ENCODE measurements at places on chromosomes 3 and 15. TPM values are rescaled to one million over a fixed set of nuclear protein-coding genes. Genes with fewer than 3 reads are reported as not detected.

DNA sequence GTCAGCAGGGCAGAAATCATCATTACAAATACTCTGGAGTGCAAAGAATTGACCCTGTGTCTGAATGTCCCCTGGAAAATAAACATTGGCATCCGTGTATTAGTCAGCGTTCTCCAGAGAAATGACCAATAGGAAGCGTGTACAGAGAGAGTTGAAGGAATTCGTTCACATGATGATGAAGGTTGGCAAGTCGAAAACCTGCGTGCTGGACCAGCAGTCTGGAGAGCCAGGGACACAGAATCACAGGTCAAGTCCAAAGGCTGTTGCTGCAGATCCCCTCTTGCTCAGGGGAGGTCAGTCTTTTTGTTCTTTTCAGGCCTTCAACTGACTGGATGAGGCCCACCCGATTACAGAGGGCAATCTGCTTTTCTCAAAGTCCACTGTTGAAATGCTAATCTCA is 16.6 kb downstream of the GP9 start:
- DNase-seq = no peak

DNA sequence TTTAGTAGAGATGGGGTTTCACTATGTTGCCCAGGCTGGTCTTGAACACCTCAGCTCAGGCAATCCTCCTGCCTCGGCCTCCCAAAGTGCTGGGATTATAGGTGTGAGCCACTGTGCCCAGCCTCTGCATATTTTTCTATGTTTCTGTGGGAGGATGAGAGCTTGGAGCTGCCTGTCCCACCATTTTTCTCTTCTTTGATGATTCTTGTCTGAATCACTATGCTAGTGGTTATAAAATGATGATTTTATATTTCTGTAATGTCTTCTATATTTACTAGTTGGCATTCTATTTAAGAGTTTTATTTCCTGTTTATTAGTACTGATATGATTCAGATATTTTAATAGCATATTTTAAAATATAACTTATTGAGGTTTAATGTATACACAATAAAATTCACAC is 69.7 kb downstream of the CHCHD6 start:
- no peak for DNase-seq

GRCh38 chr15:36643551-36643950 is 64.1 kb downstream of the CDIN1 start:
- no peak for DNase-seq

GRCh38 chr3:160370987-160371857 is 27.8 kb downstream of the IFT80 start:
- no peak for DNase-seq

GRCh38 chr15:83653639-83654378 is at the start of gene ADAMTSL3:
TSS of gene ADAMTSL3 (plus strand) at chr15:83654123. CDS start at chr15:83655762, 1,639 bp downstream.
- DNase-seq = peak; percentile 73

GRCh38 chr3:195582947-195583346 is 793 bp downstream of the APOD start:
- DNase-seq = no peak

DNA sequence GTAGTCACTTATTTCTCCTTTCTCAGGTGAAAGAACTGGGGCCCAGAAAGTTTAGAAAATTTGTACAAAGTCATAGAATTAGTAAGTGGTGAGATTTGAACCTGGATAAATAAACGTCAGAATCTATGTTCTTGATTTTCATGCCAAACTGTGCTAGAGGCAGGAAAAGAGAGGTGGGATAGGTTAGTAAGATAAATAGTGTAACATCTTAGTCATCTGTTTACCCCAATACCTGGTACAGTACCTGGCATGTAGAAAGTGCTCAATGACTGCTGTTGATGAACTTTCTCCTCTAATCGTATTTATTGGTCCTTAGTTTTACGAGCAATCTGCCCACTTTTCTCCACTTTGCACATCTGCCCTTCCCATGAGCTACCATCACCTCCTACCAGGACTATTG is 124.9 kb downstream of the MITF start:
- no peak for DNase-seq

DNA sequence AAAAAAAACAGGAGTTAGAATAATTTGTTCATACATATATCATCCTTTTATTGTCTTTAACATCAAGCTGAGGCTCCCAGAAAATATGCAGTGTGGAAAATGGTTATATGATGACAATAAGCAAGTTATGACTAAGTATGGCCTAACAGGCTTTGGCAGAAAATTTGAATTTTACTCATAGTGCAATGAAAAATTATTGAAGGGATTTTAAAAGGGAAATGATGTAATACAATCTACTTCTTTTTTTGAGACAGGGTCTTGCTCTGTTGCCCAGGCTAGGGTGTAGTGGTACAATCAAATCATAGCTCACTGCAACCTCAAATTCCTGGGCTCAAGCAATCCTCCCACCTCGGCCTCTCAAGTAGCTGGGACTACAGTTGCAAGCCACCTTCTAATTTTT is 78.7 kb downstream of the FAIM start:
- no peak for DNase-seq

DNA sequence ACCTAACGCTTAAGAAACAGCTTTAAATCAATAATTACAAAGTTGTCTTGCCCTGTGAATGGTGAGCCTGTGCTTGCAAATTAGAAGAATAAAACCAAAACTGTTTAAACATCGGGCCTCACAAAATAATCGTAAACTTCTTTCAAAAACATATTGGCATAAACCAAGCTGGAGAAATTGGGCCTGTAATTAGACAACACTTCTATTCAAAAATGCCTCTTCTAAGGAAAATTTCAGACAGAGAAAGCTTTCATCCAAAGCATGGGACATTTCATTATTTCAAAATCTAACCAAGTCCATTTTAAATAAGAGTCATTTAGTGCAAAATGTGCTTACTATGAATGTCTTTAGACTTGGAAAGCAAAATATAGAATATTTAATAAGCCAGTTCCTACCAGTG is 35.5 kb upstream of the GNB4 start:
- no peak for DNase-seq

- DNase-seq = no peak
These were observed 636 bp upstream of the EIF1B start for GRCh38 chr3:40308725-40309417.

DNA sequence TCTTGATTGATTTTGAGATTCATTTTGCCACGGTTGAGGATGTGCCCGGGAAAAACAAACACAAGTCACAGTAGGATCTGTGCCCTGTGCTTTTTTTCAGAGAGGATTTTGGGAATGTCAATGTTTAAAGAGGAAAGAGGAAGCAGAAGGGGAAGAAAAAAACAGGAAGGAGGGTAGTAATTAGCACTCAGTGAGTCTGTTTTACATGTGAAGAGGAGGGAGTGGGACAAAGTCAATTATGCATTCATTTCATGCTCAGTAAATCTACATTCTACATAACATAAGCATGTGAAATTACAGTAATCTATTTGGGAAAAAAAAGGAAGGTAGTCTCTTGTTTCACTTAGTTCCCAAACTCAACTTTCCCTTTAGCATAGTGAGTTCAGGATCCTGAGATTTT is 18.3 kb upstream of the CD200 start:
- no peak for DNase-seq

DNA sequence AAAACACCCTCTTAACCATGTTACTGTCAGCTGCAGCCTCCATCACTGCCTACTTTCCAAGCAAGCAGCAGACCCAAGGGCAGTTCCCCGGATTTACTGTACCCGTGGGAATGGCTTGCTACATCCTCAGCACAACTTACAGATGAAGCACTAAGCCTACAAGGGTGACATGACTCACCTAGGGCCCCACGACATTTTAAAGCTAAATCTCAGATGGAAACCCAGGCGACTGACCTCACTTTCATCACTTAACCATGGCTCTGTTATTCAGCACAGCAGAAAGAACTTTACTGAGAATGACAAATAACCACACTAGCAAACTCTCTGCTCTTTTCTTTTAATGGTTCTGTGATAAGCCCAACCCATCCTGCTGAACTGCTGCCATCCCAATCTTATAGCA is 65.6 kb downstream of the SUMF1 start:
- peak; percentile 21 for DNase-seq

DNA sequence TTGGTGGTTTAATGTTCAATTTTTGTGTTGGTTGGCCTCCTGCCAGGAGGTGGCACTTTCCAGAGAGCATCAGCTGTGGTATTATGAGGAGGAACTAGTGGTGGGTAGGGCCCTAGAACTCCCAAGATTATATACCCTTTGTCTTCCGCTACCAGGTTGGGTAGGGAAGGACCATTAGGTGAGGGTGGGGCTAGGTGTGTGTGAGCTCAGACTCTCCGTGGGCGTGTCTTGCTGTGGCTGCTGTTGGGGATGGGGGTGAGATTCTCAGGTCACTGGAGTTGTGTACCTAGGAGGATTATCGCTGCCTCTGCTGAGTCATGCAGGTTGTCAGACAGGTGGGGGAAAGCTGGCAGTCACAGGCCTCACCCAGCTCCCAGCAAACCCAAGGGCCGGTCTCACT is 187.1 kb downstream of the DPH6 start:
- DNase-seq = no peak

DNA sequence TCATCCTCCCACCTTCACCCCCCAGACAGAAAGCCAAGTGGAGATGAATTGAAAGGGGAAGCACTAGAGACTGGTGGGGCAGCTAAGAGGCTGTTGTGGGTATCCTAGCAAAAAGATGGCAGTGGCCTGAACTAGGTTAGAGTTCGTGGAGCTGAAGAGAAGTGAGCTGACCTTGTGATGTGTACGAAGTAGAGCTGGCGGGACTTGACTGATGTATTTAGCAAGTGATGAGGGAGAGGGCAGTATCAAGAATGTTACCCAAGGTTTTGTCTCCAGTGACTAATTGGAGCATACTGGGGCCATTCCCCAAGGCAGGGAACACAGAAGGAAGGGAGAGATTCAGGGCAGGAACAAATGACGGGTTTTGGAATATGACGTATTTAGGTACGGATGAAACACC is 50.0 kb upstream of the CP start:
- DNase-seq = no peak

DNA sequence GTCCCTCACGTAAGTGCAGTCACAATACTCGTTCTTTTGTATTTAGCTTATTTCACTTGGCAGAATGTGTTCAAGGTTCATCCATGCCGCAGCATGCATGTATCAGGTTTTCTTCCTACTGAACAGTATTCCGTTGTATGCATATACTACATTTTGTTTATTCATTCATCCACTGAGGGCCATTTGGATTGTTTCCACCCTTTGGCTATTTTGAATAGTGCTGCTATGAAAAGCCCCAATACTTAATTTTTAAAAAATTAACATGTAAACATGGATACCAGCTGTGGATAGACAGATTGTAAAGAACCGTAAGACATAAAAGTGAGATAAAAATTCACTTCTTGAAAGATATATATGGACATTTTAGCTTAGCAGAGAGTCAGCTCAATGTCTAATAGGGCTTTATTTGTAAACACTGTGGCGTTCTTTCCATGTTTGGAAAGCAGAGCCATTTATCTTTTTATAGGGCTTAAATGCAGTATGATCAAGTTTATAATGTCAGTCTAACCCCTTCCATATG is 115.9 kb downstream of the VPS8 start:
- DNase-seq = no peak

- peak; percentile 99 for DNase-seq
These were observed at the start of gene RUVBL1 for GRCh38 chr3:128123538-128124368. TSS of gene RUVBL1 (minus strand) at chr3:128123812. CDS start at chr3:128123724, 88 bp downstream.

- peak; percentile 73 for DNase-seq
These were observed 181.0 kb downstream of the ATG7 start for GRCh38 chr3:11452885-11453847.

- DNase-seq = peak; percentile 64
These were observed 32.1 kb upstream of the EBLN2 start for GRCh38 chr3:73029321-73029796.

GRCh38 chr15:52037889-52038505 is 19.0 kb downstream of the MAPK6 start:
- no peak for DNase-seq

DNA sequence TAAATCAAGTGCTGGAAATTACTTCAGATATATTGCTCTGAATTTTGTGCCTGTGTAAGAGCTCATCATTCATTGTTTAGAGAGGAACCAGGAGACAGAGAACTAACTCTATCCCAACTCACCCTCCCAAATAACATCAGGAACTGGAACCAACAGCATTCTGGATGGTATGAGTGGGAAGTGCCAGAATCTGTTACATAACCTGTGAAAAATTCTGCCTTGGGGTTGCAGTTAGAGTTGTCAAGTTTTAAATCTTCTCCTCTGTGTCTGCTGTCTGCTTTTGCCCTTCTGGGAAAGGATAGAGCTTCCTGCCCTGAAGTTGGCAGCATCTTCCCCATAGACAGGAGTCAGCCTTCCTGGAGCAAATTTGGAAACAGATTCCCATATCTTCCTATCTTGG is 41.2 kb downstream of the TIMP4 start:
- no peak for DNase-seq

DNA sequence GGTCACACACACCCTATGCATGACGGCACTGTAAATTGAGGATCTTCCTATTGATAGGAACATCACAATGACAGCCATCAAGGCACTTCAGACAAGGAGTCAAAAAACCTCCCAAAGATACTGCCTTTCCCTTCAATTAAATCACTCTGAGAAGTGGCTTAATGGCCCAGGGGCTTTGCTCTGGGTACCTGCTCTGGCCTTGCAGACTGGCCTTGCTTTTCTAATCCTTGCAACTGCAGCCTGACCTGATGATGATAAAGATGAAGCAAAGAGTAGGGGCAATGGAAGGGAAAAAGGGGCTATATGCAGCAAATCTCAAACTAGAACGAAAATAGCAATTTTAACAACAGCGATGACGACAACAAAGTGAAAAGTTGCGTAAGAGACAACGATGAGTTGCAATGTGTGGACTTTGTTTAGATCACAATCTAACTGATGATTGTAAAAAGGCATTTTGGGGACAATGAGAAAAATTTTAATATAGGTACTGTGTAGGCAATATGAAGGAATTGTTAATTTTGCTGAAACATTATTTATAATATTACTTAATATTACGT is 14.6 kb downstream of the ADAMTS9 start:
- no peak for DNase-seq

DNA sequence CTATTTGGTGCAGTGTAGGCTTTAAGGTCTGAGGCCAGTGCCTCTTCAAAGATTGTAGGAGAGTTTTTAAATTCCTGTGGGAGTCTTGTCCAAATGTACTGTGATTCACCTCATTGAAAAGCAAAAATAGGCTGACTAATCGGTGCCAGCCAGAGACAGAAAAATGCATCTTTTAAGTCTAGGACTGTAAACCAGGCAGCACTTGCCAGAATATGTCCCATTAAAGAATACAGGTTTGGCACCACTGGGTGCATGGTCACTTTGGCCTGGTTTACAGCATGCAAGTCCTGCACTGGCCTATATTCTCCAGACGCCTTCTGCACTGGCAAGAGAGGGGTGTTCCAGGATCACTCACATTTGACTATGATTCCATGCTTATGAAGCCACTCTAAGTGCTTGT is 20.3 kb upstream of the NOX5 start:
- DNase-seq = no peak

- no peak for DNase-seq
These were observed 105.7 kb downstream of the EDEM1 start for GRCh38 chr3:5293207-5293606.

Gene TMEM42
- total RNA-seq = 24.8 TPM

Gene SLC22A14
- 0.96 TPM for total RNA-seq

Gene PGBD4
- 3.9 TPM for total RNA-seq

Gene SCAMP2
- 19.0 TPM for total RNA-seq

Gene AMT
- 13.5 TPM for total RNA-seq

Gene EIF3J
- 31.8 TPM for total RNA-seq

Gene RETNLB
- not detected for total RNA-seq

Gene IL17RB
- 2.9 TPM for total RNA-seq

Gene CCDC54
- 1.4 TPM for total RNA-seq

Gene RHOV
- 3.6 TPM for total RNA-seq

Gene LIPH
- 2.2 TPM for total RNA-seq

Gene STRIT1
- not detected for total RNA-seq
